ENCODE measurements at places on chromosomes 4 and X.

DNA sequence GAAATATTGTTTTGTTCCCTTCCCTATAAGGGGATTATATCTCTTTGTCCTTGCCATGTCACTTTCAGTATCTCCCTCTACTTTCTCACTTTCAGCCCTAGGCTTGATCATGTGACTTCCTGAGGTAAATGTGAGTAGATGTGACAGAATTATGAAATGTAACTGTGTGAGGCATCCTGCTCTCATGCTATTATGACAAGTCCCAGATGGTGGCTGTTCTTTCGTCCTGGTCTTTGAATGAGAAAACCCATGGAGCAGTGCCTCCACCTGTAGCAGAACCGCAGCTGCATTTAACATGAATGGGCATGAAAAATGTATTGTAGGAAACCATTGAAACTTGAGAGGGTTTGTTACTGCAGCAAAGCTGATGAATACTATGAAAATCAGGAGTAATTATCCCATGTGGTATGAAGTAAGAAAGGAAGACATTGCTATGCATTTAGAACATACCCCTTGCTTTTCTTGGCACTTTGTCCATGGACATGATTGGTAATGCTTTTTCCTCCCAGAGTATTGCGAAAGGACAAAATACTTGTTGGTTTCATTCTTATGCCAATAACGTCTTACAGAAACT is 202.2 kb upstream of the GPRIN3 start:
- DNase-seq = no peak
- no peaks in the 10 kb centered on the region for H3K4me1 ChIP-seq
- H3K27me3 ChIP-seq = no peaks in the 10 kb centered on the region
- no peak overlapping the region for H3K4me3 ChIP-seq
- no peak overlapping the region for H3K27ac ChIP-seq

DNA sequence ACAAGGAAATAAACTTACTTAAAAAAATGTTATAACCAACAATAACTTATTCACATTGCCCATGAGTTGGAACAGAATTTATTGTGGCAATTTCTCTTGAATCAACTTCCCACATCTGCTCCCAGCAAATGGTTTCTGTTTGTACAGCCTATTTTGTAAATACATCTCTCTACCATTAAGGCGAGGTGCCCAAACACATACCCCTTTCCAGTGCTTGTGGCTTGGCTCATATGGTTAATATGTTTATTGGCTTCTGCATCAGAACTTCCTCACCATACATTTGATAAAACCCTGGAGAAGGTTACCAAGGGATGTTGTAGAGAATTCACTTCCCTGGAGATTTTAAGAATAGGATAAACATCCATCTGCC is 207.1 kb downstream of the SOWAHB start:
- H3K27me3 ChIP-seq = no peaks in the 10 kb centered on the region
- no peak overlapping the region for H3K27ac ChIP-seq
- no peaks in the 10 kb centered on the region for H3K36me3 ChIP-seq
- no peak overlapping the region for H3K4me3 ChIP-seq

DNA sequence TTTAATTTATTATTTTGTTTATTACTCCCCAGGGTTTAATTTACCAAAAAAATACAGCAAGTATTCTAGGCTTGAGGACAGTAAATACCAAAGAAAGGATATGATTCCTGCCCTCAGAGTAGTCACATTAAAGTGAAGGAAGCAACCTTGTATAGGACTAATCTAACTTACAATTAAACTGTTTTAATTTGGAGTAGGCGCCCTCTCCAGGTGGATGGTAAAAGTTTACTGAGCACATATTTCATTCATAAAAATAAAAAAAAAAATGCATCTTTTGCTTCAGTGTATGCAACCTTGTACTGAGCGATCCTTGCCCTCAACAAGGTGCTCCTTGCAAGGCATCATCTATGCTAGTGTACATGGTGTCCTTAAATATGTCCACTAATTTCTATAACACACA is 72.0 kb upstream of the MAGEB16 start:
- no peak overlapping the region for H3K4me3 ChIP-seq
- DNase-seq = no peak
- H3K4me1 ChIP-seq = no peaks in the 10 kb centered on the region
- H3K36me3 ChIP-seq = no peaks in the 10 kb centered on the region
- H3K27ac ChIP-seq = no peak overlapping the region

DNA sequence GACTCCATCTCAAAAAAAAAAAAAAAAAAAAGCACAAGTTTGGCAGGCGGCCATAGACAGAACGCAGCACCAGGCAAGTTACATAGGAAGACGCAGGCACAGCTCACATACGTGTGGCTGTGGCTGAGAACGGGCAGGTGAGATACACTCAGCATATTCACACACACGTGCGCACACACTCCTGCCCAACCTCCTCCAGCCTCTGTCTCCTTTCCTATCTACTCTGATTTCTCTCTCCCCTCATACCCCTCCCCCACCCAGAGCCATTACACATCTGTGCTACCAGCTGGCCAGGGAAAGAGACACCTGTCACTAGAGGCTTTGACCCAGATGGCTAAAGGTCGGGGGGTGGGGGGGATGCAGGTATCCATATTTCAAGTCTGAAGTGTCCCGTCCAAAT is 2.2 kb upstream of the SLC38A5 start:
- no peak overlapping the region for H3K27ac ChIP-seq
- DNase-seq = no peak
- H3K27me3 ChIP-seq = no peaks in the 10 kb centered on the region
- peaks cover 20% of the 10 kb centered on the region for H3K4me1 ChIP-seq

DNA sequence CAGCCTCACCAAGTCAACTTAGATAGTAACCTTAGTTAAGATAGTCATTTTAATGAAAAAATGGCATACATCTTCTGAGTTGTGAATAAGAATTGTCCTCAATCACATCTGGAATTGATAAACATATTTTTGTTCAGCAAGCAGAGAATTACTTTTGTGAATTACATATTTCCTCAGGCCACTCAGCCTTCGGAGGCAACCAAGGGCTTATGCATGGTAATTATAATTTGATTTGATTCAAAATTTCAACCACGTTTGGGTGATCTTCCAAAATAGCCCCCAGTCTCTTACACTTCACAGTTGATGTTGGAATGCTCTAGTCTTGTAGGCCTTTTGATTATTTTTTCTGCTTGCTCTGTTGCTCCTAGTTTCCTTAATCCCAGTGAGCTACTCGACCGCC is 63.4 kb downstream of the GALNTL6 start:
- no peaks in the 10 kb centered on the region for H3K4me1 ChIP-seq
- H3K27me3 ChIP-seq = no peaks in the 10 kb centered on the region
- no peak overlapping the region for H3K27ac ChIP-seq
- H3K36me3 ChIP-seq = no peaks in the 10 kb centered on the region
- no peak for DNase-seq
- no peak overlapping the region for H3K4me3 ChIP-seq

GRCh38 chr4:124768596-124769365 is 56.2 kb upstream of the ANKRD50 start:
- H3K27ac ChIP-seq = no peak overlapping the region
- H3K4me1 ChIP-seq = no peaks in the 10 kb centered on the region
- H3K27me3 ChIP-seq = no peaks in the 10 kb centered on the region
- no peaks in the 10 kb centered on the region for H3K36me3 ChIP-seq
- no peak for DNase-seq

- H3K27me3 ChIP-seq = no peaks in the 10 kb centered on the region
- H3K4me3 ChIP-seq = no peak overlapping the region
- DNase-seq = no peak
- no peaks in the 10 kb centered on the region for H3K4me1 ChIP-seq
- no peak overlapping the region for H3K27ac ChIP-seq
Observed at GRCh38 chr4:52755426-52755825, 4.2 kb upstream of the ERVMER34-1 start.

DNA sequence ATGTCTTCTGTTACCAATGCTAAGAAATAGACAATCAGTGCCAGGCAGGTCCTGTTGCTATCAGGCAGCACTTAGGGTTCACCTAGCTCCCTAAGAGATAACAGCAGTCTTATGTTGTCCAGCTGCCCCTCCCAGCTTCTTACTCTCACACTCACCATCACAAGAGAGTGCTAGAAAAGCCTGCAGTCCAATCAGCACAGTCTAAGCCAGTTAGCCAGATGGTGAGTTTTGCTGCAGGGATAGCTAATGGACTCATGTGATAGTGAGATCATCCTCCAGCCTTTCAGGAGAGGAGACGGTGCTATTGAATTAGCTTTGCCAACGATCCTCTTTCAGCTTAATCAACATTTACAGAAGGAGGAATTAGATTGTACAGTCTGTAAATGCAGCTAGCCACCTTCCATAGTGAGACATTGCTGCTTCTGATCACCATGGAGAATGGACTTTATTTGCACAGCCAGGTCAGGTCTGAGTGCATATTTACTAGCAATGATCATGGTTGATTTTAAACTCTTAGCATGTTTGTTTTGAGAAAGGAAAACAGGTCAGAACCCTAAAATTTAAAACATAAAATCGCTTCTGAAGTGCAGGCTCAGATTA is 438.3 kb downstream of the CENPC start:
- no peaks in the 10 kb centered on the region for H3K4me1 ChIP-seq
- no peaks in the 10 kb centered on the region for H3K27me3 ChIP-seq

DNA sequence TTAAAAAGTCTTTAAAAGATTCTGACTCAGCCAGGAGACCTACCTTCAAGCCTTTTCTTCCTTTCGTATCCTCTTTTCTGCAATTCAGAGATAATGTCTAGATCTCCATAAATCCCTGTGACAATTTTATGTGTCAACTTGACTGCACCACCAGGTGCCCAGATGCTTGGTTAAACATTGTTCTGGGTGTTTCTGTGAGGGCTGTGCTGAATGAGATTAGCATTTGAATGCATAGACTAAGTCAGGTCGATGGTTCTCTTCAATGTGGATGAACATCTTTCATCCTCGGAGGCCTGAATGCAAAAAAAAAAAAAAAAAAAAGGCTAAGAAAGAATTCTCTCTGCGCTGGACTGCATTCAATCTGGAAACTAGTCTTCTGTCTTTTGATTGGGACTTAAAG is 1082.7 kb downstream of the NLGN4X start:
- DNase-seq = no peak
- H3K27ac ChIP-seq = no peak overlapping the region
- H3K36me3 ChIP-seq = no peaks in the 10 kb centered on the region
- no peak overlapping the region for H3K4me3 ChIP-seq
- H3K27me3 ChIP-seq = no peaks in the 10 kb centered on the region
- no peaks in the 10 kb centered on the region for H3K4me1 ChIP-seq

DNA sequence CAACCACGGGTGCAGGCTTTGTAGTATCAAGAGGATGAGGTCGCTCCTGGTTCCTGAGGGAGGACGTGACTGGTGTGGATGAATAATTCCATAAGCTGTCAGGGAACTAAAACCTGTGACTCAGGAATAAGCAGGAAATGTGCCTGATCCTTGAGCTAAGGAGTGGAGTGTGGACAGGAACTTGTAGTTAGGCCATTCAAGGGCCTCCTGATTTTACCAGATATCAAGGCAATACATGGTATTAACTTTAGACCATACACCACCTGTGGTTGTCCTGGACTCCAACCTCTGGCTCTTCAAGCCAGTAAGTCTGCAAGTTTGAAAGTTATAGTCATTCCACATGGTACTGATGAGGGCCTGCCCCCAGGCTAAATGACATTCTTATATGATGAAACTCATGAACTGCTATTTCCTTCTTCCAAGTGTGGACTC is 12.1 kb upstream of the ING2 start:
- H3K27me3 ChIP-seq = no peaks in the 10 kb centered on the region
- H3K36me3 ChIP-seq = no peaks in the 10 kb centered on the region
- no peak for DNase-seq
- H3K4me3 ChIP-seq = no peak overlapping the region
- H3K27ac ChIP-seq = no peak overlapping the region
- H3K4me1 ChIP-seq = no peaks in the 10 kb centered on the region

DNA sequence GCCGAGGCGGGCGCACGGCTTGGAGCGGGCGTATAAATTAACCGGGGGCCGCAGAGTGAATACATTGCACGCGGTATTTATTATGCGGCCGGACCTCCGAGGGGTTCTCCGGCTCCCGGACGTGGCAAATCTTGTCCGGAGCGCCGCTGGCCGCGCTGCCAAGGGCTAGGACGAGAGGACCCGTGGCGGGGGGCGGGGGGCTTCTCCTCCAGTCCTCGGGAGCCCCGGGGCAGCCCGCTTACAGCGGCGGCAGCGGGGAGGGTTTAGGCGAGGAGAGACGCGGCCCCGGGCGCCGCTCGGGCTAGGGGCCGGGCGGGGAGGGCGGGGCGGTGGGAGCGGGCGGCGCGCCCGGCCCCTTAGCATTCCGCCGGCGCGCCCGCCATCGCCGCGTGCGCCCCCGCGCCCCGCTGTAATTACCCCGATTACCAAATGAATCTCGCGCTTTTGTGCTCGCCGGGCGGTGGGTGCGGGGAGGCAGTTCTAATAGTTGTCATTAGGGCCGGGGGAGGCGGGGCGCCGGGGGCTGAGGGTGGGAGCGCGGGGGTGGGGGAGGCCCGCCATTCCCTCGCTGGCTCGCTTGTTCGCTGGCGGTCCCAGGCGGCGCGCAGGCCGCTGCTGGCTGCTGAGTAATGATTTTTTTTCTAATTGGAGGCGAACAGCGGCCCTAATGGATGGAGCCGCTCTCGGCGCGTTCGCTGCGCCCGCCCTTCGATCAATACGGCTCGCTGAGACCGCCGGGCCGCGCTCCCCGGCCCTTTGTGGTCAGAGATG is 276.6 kb downstream of the BCOR start:
- DNase-seq = no peak
- H3K4me1 ChIP-seq = peaks cover 11% of the 10 kb centered on the region
- H3K4me3 ChIP-seq = peak overlapping the region; percentile 31
- H3K27me3 ChIP-seq = peaks cover 2% of the 10 kb centered on the region
- H3K36me3 ChIP-seq = no peaks in the 10 kb centered on the region

- no peaks in the 10 kb centered on the region for H3K36me3 ChIP-seq
Observed at GRCh38 chrX:53268173-53268572, 13.2 kb downstream of the IQSEC2 start.

DNA sequence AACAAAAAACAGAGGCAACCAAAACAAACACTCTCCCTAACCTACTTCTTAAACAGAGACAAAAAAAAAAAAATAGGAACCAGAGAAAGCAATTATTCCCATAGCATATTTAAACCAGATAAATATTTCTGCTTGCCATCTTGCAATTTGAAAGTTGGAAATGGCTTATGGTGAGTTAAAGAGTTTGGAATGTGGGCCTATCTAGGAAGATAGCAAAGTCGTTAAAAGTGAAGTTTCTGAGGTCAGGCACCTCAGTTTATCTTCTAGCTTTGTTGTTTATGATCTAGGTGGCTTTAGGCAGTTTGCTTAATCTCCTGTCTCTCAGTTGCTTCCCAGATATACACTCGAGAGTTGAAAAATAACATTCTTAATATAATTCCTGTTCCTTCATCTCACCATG is 284.2 kb downstream of the KCNIP4 start:
- no peaks in the 10 kb centered on the region for H3K36me3 ChIP-seq
- H3K4me3 ChIP-seq = no peak overlapping the region
- DNase-seq = no peak

DNA sequence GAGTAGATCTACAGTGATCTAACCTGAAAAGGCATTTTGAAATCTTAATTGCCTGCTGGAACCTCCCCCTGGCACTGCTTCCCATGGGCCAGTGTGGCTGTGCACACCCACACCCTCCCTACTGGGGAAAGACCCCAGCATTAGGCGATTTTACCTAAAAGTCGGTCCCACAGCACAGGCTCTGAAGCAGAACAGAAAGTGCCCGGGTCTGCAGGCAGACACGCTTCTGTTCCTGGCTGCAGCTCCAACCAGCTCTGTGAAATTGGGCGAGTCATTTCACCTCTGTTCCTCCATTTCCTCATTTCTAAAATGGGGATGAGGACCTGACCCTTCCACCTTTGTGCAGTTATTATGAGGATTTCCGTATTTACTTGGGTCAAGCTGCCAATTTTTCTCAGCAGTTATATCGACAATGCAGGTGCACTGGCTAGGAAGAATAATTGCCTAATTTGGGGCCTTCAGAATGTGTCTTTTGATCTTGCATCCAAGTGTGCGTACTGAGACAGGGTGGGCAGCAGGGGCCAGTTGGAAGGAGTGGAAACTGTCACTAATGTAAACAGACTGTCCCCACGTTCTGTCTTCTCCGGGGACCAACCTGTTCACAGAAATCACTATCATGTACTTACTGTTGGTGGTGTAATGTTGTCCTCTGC is 7.1 kb downstream of the KLF3 start:
- DNase-seq = no peak
- no peaks in the 10 kb centered on the region for H3K27me3 ChIP-seq
- no peak overlapping the region for H3K4me3 ChIP-seq
- H3K4me1 ChIP-seq = peaks cover 56% of the 10 kb centered on the region

All from H1 (cell line).